Stimulated activated naive CD8-positive, alpha-beta T cell treated with anti-CD3 and anti-CD28 coated beads, Interleukin-15, Interleukin-2, amounts not matched to agents 100 U/mL and 50 U/mL, for 24 hours (primary cell): ENCODE measurements at places on chromosomes 3 and 15.

- DNase-seq: peak; percentile 33
These were observed 559.8 kb upstream of the CBLB start for GRCh38 chr3:106428565-106428994.

DNA sequence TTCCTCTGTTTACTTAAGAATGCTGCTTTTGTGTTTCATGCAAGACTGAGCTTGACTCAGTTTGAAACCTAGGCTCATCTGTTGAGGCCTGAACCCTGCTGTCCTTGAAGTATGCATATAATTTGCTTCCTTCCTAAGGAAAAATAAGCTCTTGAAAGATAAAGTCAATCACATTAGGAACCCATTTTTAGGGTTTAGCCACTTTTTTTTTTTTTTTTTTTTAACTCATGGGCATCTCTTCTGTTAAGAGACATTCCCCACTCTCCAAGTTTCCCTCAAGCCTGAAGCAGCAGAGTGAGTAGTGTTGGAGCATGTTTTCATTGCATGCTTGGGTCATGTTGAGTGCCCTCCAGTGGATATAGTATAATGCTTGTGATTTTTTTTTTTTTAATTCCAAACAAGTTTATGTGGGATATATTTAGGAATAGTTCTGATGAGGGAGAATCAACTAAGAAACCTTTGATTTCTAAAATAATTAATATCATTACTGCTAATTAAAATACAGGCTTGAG, 3.6 kb downstream of the CTNNB1 start:
- DNase-seq: no peak

DNA sequence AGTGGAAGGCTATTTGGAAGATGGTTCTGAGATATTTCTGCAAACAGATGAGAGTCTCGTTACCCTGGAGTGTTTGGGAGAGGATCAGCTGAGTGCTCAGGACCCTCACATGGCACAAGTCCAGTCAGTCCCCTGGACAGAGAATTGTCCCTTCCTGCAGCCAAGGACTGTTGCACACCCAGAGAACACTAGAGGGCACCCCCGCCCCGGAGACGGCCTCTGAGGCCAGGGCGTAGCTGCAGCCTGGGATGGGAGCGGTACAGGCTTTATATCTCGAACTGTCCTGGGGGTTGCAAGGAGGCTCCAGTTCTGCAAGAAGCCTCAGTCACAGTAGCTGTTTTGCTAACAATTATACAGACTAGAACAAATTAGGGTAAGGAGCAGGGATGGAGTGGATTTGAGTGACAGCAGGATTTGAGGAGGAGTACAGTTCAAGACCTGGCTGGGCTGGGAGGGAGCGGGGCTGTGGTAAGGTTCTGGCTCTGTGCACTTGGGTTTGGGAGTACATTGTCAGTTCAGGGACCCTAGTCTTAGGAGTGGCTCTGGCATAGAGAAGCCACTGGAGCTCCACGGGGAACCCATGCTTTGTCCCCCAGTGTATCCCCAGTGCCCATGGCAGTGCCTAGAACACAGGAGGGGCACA, 67.6 kb upstream of the HACD2 start:
- DNase-seq: peak; percentile 61

GRCh38 chr3:76570436-76571057, 469.4 kb upstream of the ROBO2 start:
- DNase-seq: no peak

- no peak for DNase-seq
These were observed 28.1 kb upstream of the LXN start for GRCh38 chr3:158700559-158700958.

DNA sequence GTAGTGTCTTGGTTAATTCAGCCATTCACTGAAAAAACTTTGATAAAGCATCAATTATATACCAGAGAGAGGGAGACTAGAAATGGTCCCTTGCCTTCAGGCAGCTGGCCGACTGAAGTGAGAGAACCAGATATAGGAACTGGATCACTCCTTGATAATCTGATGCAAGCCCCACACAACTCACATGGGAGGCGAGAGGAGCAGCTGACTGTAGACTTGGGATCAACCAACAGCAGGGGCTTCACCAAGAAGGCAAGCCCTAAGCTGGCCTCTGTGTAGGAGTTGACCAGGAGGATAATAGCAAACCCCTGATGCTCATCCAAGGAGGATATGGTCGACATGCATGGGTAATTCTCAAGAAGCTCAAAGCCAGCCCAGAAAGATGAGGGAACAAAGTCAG, 133.1 kb downstream of the SRGAP3 start:
- DNase-seq: no peak

- no peak for DNase-seq
These were observed 353.9 kb upstream of the THBS1 start for GRCh38 chr15:39227001-39227400.

GRCh38 chr3:196189566-196190347, 21.4 kb downstream of the ZDHHC19 start:
- no peak for DNase-seq

- DNase-seq: no peak
These were observed 37.3 kb downstream of the UBE3A start for GRCh38 chr15:25401501-25401900.

- DNase-seq: no peak
These were observed 3.1 kb upstream of the TTLL3 start for GRCh38 chr3:9806688-9807589.

- DNase-seq: no peak
These were observed 288.8 kb downstream of the FEZF2 start for GRCh38 chr3:62084558-62084957.

DNA sequence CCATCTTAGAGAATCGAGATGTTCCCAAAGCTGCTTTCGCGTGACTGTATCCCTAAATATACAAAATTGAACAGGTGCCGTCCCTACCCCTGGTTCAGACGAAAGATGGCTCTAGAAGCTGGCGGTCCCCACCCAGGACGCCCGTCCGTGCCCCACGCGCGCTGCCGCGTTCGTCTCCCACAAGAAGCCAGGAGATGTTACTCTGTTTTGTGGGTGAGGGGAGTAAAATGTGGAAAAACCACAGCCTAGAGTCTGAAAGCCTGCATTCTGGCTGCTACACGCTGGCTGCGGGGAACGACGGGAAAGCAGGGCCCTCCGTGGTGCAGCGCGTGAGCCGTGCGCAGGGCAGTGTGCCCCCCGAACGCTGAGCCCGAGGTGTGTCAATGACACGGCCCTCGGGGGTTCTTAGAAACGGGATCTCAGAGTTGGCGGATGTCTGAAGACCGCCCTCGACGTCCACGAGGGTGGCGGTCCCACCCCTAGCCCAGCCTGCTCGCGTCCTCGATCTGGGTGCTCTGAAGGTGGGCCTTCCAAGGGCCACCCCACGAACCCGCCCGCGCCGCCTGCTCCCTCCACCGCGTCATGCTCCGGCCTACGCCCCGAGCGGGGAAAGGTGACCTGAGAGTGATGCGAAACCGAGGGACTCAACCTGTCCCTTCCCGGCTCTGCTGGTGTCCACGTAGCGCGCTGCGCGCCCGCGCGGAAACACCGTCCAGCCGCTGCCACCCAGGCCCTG, 95.6 kb downstream of the OCA2 start:
- no peak for DNase-seq

- DNase-seq: no peak
These were observed 12.7 kb downstream of the SEMA4B start for GRCh38 chr15:90213818-90214204.

- DNase-seq: no peak
These were observed 508.3 kb downstream of the SOX2 start for GRCh38 chr3:182220013-182220412.
